ENCODE measurements at places on chromosomes 16 and 17.

DNA sequence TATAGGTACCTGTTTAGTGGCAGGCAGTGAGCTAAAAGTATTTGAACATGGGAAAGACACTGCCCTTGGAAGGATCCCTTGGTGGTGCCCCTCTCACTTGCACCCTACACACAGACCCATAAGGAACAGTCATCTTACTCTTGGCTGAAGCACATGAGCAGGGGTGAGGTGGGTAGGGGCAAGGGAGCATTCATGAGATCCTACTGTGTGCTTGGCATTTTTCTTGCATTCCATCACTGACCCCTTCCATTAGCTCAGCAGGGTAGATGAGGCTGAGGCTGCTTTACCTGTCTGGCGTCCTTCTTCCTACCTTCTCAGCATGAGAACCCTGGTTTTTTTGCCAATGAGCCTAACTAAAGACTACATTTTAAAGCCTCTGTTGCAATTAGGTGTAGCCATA lies 48.3 kb downstream of the CCT6B start:
- no peak for DNase-seq

DNA sequence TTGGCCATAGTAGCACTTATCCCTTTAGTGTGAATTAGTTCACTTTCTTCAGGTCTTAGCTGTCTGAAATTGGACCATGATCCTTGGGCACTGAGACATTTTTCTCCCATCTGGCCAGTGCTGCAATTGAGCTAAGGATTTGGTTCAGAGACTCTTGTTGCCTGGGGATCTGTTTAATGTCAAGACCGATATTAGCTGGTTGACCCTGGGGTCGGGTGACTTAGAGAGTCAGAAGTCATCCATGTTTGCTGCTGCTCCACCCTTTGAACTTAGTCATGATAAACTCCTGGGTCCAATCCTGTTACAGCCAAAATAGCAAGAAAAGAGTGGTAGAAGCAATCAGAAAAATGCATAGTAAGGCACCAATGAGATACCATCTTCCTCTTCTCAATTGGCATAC lies 45.8 kb upstream of the TOX3 start:
- no peak for DNase-seq

GRCh38 chr17:33583518-33584417 lies 290.7 kb upstream of the ASIC2 start:
- no peak for DNase-seq

DNA sequence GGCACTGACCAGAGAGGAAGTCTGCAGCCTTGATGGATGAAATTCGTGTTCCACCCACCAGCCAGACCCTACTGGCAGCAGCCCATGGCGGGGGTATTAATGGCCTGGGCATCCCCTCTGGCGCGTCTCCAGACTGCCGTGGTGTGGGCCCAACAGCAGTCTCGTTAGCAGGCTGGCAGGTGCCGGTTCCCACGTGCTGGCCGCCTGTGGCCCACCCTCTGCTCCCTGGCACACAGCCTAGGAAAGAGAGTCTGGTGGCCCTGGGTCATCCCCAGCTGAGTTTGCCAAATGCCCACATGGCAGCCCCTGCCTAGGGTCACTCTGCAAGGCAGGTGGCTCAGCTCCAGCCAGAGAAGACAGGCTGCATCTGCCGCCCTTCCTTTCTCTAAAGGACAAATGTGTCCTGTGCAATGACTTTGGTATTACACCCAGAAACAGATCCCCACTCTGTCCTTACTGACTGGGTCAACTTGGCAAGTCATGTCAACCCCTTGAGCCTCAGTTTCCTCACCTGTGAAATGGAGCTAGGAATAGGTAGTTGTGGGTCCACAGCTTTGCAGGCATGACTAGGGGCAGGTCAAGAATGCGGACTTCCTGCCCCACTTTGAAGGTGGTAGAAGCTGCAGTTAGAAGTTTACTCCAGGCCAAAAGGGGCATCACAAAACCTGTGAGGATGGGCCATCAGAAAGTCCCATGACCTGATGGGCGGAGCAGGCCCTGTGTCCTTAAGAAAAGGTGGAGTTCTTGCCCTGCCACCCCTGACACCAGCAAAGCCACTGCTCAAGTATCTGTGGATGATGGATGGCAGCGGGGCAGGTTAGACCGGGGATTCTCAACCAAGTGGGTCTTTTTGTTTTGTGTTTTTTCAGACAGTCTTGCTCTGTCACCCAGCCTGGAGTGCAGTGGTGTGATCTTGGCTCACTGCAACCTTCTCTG lies 76.6 kb downstream of the ABCC6 start:
- no peak for DNase-seq

GRCh38 chr17:47942096-47942510 lies 732 bp downstream of the PNPO start:
- DNase-seq = no peak

GRCh38 chr17:40529991-40530390 lies 28.6 kb upstream of the TNS4 start:
- DNase-seq = no peak

DNA sequence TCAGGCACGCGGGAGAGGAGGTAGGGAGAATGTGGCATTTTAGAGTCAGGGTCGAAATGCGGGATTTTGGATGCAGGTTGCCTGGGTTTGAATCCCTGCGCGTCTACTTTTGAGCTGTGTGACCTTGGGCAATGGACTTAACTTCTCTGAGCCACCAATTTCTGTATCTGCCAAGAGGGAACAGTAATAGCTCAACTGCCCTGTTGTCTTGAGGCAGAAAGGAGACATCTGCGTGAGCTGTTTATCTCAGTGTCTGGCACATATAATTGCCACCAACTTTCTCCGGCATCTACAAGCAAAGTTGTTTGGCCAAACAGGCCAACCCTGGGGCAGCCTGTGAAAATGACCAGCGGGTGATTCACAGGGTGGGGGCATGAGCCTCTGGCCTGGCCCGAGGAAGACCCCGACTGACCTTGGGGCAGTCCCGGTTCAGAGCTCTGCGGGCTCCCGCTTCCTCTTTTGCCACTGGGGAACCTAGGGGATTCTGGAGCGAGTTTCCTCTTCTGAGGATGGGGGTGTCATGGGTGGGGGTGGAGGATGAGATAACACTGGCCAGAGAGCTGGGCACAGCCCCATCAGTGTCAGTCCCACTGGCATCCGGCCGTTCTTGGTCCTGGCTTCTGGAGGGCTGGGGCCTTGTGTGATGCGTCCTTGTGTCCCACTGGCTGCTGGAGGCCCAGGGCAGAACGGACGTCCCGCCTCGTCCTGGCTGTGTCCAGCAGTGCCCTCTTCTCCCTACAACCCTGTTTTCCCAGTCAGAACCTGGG lies 1.3 kb downstream of the SNN start:
- DNase-seq = peak; percentile 20
